ENCODE measurements at places on chromosomes 2 and 18.

DNA sequence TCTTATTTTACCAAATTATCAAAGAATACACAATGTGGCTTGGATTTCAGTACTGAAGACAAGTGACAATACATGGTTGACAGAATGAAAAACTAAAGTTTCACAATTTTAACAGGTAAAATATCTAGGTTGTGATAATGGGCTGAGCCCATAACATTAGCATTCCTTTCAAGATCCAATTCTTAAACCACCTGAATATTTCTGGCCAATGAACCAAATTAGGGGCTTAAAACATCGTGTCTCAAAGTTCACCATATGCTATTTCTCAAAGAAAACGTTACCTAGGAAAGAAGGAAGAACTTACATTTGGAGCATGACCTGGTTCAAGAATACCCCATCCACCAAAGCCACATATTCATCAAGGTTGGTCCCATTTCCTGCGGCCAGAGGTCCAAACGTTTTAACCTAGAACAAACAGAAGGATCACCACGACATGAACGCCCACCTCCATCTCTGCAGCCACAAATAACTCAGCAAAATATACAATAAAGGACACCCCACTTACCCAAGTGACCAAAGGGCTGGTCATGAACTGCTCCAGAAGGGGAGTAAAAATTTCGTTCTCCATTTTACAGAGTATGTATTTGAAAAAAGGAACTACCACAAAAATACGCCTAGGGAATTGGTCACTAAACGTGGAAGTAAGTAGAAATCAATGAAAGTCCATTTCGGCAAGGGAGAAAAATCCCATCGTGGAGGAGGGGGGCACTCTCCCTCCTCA, 984 bp downstream of the CCDC88A start:
- H3K4me1 ChIP-seq: no peaks in the 10 kb centered on the region
- H3K36me3 ChIP-seq: no peaks in the 10 kb centered on the region
- H3K4me3 ChIP-seq: peak overlapping the region; percentile 79
- H3K27me3 ChIP-seq: no peaks in the 10 kb centered on the region

DNA sequence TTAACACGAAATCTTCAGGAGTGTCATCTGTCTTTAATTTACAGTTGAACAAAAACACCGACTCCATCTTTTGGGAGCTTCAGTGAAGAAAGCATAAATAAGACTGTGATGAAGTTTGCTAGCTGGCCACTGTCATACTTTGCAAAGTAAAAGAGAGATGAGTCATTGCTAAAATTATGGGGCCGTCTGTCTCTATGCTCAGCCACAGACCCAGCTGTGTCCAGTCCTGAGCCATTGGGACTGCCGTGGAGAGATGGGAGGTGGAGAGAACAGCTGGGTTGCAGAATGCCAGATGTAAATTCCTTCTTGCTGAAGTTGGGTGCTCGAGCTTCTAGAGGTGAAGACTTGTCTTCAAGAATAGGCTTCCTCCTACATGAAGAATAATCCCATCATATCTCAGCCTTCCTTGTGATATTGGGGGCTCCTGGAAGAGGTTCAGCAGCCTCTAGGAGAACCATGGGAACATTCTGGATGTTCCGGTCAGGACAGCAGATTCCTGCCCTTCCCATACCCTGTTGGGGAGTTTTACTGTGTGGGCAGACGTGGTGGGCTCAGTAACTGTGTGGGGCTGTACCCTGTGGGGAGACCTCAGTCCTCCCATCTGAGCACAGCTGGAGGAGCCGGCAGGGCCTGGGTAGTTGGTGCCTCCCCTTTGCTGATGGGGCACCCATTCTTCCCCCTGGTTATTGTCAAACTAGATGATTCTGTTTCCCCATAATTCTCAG, 71.1 kb downstream of the LDLRAD4 start:
- H3K4me1 ChIP-seq: no peaks in the 10 kb centered on the region
- no peak overlapping the region for H3K27ac ChIP-seq

DNA sequence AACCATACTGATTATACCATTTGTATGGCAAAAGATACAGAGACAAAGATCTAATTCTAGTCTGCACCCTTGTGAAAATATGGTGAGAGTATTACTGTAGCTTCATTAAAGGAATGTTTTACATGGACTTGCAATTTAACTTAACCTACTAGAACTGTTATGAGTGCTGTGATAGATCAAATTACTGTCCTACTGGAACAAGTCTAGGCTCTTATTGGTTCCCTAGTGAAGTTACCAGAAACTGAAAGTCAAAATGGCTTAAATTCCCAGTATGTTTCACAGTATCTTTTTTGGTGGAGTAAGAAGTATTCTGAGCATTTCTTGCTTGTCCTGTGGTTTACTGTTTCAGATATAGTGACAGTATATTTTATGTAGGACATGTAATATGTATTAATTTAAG, 3.8 kb upstream of the TBR1 start:
- no peak for DNase-seq
- peaks cover 18% of the 10 kb centered on the region for H3K4me1 ChIP-seq
- H3K4me3 ChIP-seq: no peak overlapping the region
- no peaks in the 10 kb centered on the region for H3K36me3 ChIP-seq
- H3K27me3 ChIP-seq: peaks cover 36% of the 10 kb centered on the region

DNA sequence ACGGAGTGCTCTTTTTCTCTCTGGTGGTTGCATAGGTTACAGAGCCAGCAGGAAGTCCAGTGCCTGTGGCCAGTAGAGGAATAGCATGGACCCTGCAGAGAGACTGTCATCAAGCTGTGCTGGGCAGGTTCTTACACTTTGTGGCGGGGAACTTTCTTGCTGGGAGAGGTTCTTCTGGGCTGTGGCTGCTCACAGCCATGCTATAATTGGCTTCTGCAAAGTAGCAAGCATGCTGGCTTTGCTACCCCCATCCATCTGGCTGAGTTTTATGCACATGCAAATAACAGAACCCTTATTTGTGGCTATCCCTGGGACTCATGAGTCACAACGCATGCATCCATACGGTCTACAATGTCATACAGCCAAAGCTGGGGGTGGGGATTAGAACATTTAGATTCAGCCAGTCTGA, 68.9 kb downstream of the PLCL1 start:
- DNase-seq: peak; percentile 15
- no peak overlapping the region for H3K4me3 ChIP-seq
- H3K4me1 ChIP-seq: peaks cover 3% of the 10 kb centered on the region
- H3K36me3 ChIP-seq: no peaks in the 10 kb centered on the region
- H3K27me3 ChIP-seq: no peaks in the 10 kb centered on the region

- H3K27me3 ChIP-seq: peaks cover 3% of the 10 kb centered on the region
- H3K36me3 ChIP-seq: no peaks in the 10 kb centered on the region
- H3K4me3 ChIP-seq: no peak overlapping the region
- DNase-seq: no peak
Measured at GRCh38 chr2:204280262-204280668, 265.0 kb upstream of the PARD3B start.

DNA sequence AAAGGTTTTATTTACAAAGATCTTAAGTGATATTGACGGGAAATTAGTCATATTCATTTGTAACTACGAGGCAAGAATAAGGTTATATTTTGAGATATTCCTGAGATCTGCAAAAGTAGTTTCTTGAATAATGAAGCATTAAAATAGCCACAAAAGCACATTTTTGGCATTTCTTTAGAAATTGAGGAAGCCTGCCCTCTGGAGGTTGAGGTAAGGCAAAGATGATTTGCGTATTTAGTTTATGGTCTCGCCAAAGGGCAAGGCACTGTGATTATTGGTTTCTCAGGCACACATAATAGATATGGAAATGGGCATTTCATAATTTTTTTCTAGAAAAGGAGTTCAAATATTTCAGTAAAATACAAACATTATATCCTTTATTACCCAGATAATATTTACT, 143.7 kb upstream of the RPRM start:
- no peaks in the 10 kb centered on the region for H3K36me3 ChIP-seq
- DNase-seq: no peak
- no peaks in the 10 kb centered on the region for H3K4me1 ChIP-seq
- no peaks in the 10 kb centered on the region for H3K27me3 ChIP-seq
- H3K4me3 ChIP-seq: no peak overlapping the region

- no peak overlapping the region for H3K4me3 ChIP-seq
- no peaks in the 10 kb centered on the region for H3K36me3 ChIP-seq
- no peak for DNase-seq
- no peaks in the 10 kb centered on the region for H3K27me3 ChIP-seq
- 0 out of 2 replicates have a peak, but pooled peaks cover 3% of the 10 kb centered on the region for H3K4me1 ChIP-seq
Measured at GRCh38 chr2:119349289-119349688, 17.3 kb downstream of the C2orf76 start.

DNA sequence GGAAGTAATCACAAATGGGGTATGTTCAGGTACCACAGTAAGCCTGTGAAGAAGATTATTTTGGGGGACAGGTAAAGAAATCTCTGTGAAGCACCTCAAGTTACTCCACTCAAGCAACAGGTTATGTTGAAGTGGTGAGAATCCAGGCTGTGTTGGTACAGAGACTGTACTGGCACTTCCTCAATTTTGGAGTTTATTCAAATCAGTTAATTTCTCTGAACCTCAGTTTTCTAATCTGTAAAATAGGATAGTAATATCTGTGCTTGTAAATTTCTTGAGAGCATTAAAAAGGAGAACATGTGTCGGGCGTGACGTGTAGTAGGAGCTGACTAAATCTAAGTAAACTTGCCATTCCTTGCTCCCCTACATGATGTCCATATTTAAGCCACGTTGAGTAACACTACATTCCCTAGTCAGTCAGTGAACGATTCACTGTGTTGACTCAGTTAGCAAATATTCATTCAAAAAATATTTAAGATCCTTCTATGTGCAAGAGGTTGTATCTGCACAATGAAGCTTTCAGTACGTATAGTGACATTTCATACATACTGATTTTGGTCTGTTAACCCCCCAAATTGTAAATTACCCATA, 504.2 kb downstream of the ZEB2 start:
- H3K4me3 ChIP-seq: no peak overlapping the region
- H3K4me1 ChIP-seq: no peaks in the 10 kb centered on the region
- no peak overlapping the region for H3K27ac ChIP-seq
- no peaks in the 10 kb centered on the region for H3K27me3 ChIP-seq

Measured in H1 (cell line).